AG08395 (cell line): ENCODE measurements at places on chromosomes 4 and X.
A peak's percentile ranks its signal among the peaks of the same experiment; 100 is the strongest.

- no peak for DNase-seq
Observed at GRCh38 chr4:20085156-20085555, 166.5 kb upstream of the SLIT2 start.

DNA sequence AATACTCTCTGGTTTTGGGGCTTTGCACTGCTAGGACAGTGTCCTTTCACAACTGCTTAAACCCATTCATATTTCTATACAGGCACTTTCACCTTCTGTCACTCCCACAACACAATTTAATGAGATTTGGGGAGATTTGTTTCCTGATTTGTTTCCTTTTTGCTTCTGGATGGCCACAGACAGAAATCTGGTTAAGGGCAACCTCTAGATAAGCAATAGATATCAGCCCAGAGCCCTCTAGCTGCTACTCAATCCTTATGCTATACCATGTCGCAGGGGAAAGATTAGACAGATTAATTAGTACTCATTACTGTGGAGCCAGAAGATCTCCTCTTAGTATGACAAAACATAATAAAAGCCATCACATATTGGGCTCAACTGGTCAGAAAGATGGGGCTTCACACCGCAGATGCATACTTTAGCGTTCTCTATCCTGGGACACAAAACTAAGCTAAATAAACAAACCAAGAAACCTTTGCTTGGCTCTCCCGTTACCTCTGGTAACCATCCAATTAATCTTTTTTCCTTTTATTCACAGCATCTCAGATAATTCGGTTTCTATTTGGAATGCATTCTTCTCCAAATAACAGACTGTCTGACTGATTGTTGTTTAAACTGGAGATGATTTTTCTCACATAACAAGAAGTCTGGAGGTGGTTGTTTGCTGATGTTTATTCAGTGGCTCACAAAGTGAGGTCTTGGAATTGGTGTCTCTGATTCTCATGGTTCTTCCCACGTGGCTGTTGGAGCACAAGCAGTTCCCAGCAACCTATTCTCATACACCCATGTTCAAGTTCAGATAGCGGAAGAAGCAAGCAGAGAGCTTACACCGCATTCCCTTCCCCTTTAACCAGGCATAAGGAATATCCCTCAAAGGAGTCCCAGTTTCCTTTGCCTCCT, 41.0 kb upstream of the ZNF330 start:
- no peak for DNase-seq

- DNase-seq = no peak
Observed at GRCh38 chr4:101201421-101201820, 145.9 kb downstream of the PPP3CA start.

DNA sequence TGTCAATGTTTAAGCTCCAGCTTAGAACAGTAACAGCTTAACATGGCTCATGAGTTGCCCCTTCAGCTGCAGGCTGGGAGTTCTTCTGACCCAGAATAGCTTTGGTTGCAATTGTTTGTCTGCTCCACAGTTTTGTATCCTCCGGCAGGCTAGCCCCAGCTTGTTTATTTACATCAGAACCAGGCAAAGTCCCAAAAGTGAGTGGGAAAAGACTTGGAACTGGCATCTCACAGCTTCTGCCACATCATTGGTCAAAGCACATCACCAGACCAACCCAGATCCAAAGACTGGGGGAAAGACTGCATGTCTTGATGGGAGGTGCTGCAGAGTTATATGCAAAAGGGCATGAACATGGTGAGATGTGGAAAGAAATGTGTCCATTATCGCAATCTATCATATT, 231.2 kb upstream of the CPEB2 start:
- no peak for DNase-seq

DNA sequence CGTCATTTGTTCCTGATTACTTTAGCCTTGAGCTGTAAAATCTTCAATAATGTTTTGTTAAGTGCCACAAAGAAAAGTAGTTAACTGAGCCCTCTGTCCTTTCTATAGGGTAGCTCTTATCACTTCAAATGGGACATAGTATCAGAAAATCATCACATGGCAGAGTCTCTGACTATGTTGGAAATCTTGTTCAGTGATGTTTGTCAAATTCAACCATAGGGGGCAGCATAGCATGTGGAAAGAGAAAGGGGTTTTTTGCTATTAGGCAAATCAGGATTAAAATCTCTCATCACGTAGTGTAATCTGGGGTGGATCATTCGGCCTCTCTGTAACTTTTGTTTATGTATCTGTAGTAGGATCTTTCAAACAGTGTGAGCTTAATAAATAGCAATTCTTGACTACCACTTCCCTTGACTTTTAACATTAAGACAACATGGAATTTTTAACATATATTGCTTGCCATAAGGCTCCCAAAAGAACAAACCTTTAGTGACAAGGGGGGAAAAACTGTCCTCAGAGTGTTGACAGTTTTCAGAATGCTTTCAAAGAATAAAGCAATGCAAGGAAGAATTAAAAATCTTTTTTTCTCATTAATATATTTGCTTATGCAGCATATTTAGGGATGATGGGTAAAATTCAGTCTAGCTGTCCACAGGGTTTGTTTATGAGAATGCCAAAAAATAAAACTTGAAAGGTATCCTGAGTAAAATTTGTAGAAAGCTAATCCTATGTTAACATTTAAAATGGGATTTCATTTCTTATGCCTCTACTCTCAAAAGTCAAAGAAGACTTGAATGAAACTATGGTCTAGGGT, 127.2 kb downstream of the FBXW7 start:
- peak; percentile 48 for DNase-seq

DNA sequence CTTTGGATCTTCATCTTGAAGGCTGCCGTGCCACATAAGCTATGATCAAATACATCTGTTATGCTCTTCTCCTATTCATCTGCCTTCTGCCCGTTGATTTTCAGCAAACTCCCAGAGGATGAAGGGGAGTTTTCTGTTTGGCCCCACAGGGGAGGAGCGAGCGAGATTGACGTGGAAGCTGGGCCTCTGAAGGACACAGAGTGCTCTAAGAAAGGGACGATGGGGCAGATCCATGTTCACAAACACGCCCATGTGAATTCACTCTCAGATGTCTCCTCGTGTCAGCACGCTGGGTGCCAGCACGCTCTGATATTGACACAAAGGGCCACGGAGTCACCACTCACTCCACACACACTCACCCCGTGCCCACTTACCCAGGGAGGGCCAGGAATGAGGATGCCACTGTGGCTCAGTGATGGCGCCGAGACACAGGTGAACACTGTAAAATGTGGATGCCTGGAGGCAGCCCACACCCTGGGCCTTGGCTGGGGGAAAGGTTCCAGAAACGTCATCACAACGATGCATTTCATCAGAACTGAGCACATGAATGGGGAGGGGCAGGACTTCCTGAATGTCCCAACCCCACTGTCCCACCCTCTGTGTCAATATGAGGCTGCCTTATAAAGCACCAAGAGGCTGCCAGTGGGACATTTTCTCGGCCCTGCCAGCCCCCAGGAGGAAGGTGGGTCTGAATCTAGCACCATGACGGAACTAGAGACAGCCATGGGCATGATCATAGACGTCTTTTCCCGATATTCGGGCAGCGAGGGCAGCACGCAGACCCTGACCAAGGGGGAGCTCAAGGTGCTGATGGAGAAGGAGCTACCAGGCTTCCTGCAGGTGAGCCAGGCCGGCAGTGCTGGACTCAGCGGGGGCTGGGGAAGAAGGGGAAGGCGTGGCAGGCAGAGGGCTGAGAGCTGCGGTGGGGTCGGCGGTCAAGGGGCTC, at the start of gene S100P:
Gene S100P (plus strand): TSS at position 648 of the 946 bp plus-strand sequence. CDS start 55 bp downstream, at position 703.
- no peak for DNase-seq

DNA sequence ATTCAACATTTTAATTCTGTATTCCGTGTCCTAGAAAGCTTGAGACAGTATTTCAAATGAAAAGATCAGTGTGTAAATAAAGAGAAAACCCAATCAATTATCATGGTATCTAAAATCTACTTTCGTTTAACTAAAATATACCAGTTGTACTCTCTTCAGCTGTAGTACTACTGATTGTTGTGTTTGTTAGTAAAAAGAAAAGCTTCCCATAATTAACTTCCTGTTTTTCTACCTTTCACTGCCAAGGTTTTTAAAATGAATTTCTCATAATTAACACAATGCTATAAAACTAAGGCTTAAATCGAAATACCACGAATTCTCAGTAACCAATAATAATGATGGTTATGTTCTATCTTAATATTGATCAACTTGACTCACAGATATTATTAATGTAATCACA, 37.4 kb downstream of the PPP3CA start:
- DNase-seq = no peak

GRCh38 chrX:17580539-17581152, 156.6 kb upstream of the SCML1 start:
- peak; percentile 65 for DNase-seq

GRCh38 chrX:119954374-119954773, 10.8 kb upstream of the NKAP start:
- no peak for DNase-seq

GRCh38 chr4:152956650-152957436, 20.7 kb downstream of the FHDC1 start:
- no peak for DNase-seq

- DNase-seq = peak; percentile 57
Observed at GRCh38 chr4:123588631-123589241, 192.1 kb downstream of the SPRY1 start.

DNA sequence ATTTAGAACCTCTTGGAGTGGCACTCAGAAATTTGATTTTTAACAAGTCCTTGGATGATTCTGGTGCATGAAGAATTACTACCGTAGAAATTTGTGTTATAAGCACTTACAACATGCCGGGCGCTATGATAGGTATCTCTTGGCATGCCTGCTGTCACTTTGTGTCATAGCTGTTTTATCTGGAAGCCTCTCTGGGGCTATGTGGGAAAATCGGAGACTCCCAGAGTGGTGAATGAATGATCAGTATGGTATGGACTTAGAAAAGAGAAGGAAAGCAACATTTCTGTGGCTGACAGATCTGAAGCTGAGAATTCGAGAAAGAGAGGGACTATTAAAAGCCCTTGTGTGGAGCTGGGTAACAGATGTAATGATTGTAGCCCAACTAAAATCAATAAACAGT, 177.4 kb upstream of the MAMLD1 start:
- DNase-seq = no peak

DNA sequence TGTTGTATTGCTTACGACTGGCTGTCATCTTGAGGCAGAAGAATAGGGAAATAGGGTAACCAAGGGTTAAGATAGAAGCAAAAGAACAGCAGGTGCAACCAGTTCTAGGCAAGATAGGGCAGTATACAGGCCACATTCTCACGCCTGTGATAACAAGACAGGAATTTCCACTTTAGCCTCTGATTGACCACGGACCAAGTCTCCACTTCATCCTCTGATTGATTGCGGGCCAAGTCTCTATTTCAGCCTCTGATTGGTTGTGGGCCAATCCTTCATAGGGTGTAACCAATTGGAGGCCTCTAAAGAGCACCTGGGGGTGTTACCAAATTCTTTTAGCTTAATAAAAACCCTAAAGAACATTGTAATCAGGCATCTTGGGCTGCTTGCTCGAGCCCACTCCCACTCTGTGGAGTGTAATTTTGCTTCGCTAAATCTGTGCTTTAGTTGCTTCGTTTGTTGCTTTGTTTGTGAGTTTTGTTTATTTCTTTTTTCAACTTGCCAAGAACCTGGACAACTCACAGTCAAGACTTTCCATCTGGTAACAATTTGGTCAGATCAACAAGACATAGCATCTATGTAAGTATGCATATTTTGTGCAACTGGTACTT, 8.7 kb upstream of the TBC1D9 start:
- no peak for DNase-seq

DNA sequence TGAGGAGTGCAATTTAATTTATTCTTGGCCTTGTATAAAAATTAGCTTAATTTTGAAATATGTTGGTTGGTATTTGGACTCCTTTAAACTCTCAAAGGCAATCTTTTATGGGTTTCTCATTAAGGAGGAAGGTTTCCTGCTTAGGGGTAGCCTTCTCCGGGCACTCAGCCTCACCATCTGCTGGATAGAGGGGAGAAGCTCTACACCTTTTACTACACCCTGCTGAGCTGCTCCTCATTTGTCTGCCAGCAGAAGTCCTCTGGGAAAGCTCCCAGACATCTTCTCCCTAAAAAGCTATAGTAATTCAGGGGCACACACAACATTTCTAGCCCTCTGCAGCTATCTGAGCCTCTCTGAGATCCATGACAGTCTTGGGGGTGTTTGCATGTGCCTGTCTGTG, 179.1 kb downstream of the SOWAHB start:
- no peak for DNase-seq

DNA sequence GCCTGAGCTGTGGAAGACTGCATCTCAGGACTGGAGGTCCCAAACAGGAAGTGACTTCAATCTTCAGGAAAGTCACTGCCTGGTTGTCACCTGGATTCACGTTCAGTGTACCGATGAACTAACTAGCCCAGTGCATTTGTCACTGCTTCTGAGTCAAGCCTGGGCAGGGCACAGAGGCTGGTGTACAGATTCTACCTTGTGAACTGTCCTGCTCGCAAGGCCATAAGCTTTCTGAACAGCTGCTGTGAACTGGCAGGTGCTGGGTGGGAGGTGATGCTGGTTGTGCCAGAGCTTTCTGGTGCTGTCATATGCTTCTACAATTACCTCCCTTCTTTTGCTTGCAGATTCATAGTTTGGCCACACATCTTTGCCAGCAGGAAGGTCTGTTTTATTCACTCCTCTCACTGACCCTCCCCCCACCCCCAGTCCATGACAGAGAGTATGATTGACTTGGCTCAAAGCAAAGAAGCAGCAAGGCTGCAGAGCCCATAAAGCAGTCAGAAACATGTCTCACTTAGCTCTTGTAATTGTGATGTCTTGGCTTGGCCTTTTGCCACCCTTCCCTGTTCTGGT, 40.5 kb downstream of the ZCCHC12 start:
- no peak for DNase-seq

DNA sequence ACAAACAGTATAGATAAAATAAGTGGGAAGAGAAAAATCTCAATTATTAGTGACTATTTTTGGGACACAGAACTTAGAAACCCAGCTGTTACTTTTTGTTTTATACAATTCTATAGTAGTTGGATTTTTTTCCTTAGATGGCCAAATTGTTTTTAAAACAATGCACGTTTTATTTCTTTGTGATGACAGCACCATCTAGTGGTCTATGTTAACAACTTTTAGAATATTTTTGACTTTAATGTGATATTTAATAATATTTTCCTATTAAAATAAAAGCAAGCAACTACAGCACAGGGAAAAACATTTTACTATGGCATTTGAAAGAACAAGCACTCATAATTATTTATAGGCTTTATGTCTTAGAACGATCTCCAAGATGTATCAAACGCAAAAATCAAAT, 5.6 kb upstream of the SMIM31 start:
- DNase-seq = peak; percentile 21

GRCh38 chr4:112817933-112818593, 181.1 kb downstream of the LARP7 start:
- peak; percentile 92 for DNase-seq

- DNase-seq = no peak
Observed at GRCh38 chr4:174640146-174640545, 117.9 kb upstream of the HPGD start.

- no peak for DNase-seq
Observed at GRCh38 chrX:57366430-57366829, 79.9 kb downstream of the FAAH2 start.

DNA sequence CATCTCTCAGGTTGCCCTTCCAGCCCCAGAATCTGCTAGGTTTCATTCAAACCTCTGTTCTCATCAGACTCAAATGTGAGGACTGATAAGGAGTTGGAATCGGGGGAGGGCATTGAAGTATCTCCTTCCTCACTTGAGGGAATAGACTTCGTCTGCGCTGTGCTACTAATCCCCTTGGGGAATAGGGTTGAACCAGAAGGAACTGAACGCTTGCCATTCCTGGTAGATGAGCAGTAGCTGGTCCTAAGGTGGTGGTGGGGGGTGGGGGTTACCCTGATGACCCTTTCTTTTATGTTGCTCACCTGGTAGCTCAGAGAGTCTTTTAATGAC, 692 bp upstream of the SLC9A7 start:
- no peak for DNase-seq

GRCh38 chrX:41692162-41692749, 3.5 kb downstream of the GPR34 start:
- DNase-seq = peak; percentile 7
